Central memory CD4-positive, alpha-beta T cell (primary cell): ENCODE measurements at places on chromosomes 4 and X.

DNA sequence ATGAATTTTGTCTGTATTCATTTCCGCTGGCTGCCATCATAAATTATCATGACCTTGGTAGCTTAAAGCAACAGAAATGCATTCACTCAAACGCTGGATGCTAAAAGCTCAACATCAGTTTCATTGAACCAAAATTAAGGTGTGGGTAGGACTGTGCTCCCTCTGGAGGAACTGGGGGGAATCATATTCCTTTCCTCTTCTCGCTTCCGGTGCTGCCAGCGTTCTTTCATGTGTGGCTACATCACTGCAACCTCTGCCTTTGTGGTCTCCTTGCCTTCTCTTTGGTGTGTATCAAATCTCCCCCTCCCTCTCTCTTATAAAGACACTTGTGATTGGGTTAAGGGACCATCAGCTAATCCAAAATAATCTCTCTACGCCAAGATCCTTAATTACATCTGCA is 39.5 kb downstream of the NEIL3 start:
- no peak for DNase-seq

DNA sequence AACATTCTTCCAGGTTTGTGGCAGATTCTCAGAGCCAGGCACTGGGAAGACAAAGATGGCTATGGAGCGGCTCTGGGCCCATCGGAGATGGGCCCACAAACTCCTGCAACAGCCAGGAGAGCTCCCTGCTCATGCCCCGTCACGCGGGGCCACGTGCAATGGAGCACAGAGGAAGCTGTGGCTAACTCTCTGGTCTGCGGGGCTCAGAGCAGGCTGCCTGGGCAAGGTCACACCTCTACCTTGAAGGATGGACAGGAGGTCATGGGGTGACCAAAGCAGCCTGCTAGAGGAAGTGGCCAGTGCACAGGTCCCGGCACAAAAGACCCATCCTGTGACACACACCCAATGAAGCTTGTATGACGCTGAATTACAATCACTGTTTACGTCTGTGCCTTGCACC is 45.2 kb downstream of the C4orf50 start:
- DNase-seq, result no peak

DNA sequence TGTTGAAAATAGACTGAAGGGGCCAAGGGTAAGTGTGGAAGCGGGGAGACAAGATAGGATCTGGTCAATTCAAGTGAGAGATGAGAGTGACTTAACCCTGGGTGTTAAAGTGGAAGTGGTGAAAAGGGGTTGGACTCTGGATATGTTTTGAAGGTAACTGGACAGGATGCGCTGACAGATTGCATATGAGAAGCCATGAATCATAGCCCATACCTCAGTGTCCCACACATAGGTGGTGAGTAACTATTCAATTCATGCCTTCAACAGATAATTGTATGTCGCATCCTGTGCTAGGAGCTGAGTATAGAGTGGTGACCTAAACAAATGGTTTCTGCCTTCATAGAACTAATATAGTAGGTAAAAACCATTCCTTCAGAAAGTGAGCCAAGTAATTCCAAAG is 76.7 kb downstream of the KLHL34 start:
- no peak for DNase-seq

- DNase-seq, result no peak
Measured at GRCh38 chr4:183106839-183107238, 7.8 kb downstream of the WWC2 start.

DNA sequence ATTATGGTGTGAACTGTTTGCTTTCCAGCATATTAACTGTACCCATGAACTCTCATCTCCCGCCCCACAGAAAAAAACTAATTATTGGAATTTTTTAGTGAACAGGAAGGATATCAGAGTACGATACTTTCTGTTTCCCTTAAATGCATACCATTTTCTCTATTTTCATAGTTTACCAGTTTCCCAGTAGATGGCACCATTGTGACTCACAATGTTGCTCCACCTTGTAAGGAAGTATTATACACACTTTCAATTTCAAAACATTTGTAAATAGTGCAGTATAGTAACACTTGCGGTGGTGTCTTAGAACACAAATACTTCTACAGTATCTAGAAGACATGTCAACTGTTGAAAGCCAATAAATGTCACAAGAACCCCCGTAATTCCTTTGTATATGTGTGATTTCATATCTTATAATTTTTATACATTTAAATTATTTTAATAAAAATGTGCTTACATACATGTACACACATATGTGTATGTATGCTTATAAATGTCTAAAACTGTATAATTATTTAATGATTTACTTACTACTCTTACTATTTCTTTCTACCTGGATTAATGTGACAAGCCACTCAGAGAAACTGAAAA is 167.3 kb downstream of the SLIT2 start:
- peak; percentile 14 for DNase-seq

- no peak for DNase-seq
Measured at GRCh38 chrX:68998716-68999115, 166.5 kb downstream of the PJA1 start.

- DNase-seq, result no peak
Measured at GRCh38 chr4:69984030-69984443, 11.7 kb upstream of the STATH start.

DNA sequence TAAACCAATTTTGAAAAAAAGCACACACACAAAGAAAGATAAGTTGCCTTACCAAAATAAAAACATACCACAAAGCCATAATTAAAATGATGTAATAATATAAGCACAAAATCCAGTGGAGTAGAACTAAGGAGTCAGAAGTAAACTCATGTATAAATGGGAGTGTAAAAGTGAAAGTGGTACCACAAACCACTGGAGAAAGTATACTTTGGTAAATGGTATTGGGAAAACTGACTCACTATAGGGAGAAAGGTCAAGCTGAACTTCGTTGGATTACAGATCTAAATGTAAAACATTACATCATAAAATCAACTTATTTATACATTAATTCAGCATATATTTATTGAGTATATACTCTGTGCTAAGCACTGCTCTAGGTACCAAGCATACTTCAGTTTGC is 46.3 kb upstream of the HHIP start:
- DNase-seq, result no peak

DNA sequence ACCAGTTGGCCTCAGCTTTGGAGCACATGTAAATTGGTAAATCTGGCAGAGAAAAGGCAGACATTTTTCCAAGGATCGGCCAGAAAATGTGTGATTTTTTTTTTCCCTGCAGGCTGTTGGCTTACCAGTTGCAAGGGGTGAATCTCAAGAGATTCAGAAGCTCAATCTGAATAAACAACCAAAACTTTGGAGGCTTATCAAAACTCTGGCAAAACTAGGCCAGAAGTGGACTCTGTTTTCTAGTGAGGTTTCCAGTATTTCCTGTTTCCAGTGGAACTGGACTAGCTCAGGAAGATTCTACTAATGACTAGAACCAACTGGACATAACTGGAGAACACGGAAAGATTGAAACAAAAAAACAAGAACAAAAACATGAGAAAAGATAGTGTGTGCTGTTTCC is 191.3 kb downstream of the SMIM20 start:
- no peak for DNase-seq

DNA sequence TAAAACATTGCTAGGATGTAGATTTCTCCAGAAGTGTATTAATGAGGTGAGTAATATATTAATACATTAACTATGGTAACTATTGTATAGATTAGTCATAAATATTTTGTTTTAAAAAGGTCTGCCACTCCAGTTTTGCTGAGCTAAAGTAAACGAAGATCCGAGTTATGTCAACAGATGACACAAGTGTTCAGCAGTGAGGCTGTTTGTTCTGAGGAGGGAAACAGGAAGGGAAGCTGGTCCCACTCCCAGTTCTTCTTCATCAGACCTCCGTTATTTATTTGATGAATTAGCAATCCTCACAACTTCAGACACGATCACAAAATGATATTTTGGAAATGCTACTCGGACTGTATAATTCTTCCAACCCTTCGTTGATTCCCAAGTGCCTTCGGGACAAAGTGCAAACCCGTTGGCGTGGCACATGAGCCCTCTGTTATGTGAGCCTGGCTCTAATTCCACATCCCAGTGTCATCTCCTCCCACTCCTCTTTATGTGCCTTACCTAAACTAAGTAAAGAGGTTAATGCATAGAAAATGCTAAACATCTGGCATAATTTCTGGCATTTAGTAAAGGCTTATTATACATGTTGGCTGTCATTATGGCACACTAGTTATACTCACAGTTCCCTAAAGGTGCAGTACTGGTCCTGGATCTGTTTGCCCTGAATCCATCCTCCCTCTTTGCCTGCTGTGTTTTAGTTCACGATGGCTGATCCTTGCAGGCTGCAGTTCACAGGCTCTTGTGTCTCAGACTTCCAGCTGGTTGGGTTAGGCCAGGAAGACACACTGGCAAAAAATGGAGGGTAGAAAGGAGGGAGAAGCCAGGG is 190.6 kb upstream of the LNX1 start:
- DNase-seq, result no peak

DNA sequence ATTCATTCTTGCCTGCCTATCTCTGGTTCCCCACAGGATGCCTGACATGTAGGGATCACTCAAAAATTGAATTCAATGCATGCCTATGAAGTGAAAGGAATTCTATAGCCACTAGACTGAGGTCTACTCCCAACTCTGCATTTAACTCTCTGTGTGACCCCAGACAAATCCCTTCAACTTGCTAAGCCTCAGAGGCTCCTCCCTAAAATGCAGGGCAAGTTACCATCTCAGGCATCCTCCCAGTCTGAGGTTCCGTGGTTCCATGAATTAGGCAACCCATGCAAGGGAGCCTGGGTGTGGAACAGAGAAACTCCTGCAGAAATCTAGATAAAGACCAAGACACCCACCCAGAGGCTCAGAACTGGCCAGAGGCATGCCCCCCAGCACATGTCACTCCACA is 6.6 kb downstream of the SRPX start:
- DNase-seq, result no peak

- DNase-seq, result no peak
Measured at GRCh38 chr4:137076908-137077307, 455.4 kb downstream of the PCDH18 start.

GRCh38 chrX:82757614-82758013 is 750.5 kb upstream of the POU3F4 start:
- DNase-seq, result no peak

DNA sequence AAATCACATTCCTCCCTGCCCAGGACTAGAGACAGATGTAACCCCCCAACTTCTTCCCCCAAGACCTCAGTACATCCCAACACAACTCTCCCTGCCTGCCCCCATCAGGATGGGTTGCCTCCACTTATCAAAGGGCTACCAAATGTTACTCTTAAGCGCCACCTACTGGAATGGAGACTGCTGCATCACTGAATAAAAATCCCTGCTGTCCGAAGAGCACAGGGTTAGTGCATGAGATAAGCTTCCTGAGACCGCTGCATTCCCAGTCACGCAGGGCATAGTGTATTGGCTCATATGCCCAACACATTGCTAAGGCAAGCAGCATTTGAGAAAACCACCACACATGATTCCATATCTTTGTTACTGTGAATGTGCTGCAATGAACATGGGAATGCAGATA is 544.5 kb downstream of the PPP4R3C start:
- no peak for DNase-seq

DNA sequence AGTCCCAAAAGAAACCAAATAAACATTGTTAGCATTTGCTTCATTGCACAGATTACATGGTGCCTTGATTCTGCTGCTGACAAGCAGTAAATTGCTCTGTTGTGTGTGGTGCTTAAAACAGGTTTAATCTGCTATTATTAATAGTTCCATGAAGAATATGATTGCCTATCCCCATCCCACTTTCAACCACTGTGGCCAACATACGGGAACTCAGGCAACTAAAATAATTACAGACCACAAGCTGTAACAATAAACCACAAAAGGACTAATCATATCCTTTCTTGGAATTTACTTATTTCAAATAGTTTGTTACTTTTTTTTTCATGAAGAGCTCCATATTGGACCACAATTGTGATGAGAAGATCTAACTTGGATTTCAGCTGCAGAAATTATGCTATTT is 131.5 kb downstream of the PACRGL start:
- DNase-seq, result no peak

DNA sequence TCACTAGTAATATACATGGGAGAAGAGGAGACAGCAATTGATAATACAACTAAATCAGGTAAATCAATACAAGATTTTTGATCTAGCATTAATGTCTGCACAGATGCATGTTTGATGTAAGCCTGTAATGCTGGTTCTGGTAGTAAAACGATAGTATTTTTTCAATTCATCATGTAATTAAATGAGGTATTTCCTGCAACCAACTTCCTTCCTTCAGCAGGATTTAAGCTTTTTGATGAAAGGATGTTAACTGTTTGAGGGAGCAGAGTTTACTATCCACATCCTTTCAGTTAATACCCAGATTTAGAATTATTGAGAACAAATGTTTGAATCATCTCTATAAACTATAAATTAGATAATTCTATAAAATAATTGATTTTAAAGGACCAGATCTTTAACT is 31.4 kb upstream of the NFKB1 start:
- DNase-seq, result peak; percentile 20

GRCh38 chr4:151324124-151324751 is 1.2 kb downstream of the SH3D19 start:
- no peak for DNase-seq

GRCh38 chr4:1569461-1570151 is 114.5 kb downstream of the FAM53A start:
- DNase-seq, result no peak

DNA sequence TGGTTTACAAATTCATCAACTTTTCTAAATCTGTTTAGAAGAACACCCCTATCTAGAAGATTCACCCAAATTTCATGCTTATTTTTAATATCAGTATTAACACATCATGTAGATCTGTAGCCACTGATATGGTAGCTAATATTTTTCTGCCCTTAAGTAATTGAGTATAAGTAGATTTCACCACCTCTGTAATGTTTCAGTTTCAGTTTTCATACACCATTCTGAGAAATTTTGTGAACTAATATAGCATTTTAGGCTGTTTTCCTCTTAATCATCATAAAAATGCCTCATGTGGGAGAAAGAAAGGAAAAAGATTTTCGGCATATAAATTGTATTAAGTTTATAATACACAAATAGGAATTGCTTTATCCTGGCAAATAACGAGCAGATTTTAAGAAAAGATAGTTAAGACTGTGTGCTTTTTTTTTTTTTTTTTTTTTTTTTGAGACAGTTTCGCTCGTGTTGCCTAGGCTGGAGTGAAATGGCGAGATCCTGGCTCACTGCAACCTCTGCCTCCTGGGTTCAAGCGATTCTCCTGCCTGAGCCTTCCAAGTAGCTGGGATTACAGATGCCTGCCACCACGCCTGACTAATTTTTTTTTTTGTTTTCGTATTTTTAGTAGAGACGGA is 21.4 kb upstream of the RBPJ start:
- no peak for DNase-seq
